ENCODE measurements at places on chromosomes 3 and 15.
A peak's percentile ranks its signal among the peaks of the same experiment; 100 is the strongest.

- no peak for DNase-seq
These were observed 357.9 kb downstream of the KCNH8 start for GRCh38 chr3:19506171-19506570.

- no peak for DNase-seq
These were observed 208.7 kb upstream of the LRIG1 start for GRCh38 chr3:66709532-66709931.

DNA sequence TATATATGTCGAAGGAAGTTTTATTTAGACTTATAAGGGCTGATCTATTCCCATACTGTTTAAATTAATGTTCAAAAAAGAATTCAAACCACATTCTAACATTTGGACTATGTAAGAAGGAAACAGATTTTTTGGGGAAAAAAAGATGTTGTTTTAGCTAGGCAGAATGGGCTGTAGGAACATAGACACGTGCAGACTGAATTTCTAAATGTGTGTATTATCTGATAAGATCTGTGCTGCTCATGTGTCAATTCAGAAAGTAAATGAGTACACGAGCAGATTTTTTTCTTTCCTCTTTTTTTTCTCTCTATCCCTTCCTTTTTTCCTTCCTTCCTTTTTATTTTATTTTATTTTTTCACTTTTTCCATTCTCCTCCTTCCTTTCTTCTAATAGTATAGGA lies 259.5 kb upstream of the KCNH8 start:
- DNase-seq, result no peak

GRCh38 chr15:60020736-60021135 lies 16.6 kb downstream of the FOXB1 start:
- DNase-seq, result no peak

- DNase-seq, result no peak
These were observed 30.3 kb upstream of the C15orf39 start for GRCh38 chr15:75171408-75171807.

- DNase-seq, result no peak
These were observed 49.0 kb downstream of the LARS2 start for GRCh38 chr3:45437383-45437782.

DNA sequence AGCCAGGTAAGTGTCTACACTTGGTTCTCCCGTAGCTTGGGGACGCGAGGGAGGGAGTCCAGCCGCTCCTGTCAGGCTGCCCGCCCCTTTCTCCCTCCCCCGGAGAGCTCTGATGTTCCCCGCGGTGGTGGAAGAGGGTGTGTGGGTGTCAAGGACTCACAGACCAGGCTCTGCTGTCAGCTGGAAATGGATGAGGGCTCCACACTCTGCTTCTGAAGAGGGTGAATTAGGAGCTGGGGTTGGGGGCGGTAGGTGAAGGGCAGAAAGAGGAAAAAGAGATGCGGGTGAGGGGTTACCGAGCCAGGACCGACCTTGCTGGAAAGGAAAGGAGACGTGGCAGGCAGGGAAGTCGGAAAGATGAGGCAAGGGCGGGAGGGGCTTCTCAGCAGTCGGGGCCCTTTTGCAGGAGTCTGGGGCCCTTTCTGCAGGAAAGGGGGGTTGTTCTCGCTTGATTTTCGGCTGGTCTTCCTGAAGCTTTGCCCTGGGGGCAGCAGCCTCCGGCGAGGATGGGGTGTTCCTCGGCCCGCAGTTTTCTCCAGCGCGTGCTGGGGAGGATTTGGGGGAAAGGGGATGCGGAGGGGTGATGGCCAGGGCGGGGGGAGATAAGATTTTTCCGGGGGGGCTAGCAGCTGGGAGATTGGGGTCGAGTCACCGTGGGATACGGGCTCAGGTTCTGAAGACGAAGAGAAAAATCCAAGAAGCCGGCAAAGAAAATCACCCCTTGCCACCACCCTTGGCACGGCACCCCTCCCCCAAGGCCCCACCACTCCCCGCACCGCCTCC lies 602 bp upstream of the BAHD1 start:
- peak; percentile 32 for DNase-seq

GRCh38 chr15:62209821-62210220 lies 44.7 kb upstream of the C2CD4B start:
- DNase-seq, result no peak

DNA sequence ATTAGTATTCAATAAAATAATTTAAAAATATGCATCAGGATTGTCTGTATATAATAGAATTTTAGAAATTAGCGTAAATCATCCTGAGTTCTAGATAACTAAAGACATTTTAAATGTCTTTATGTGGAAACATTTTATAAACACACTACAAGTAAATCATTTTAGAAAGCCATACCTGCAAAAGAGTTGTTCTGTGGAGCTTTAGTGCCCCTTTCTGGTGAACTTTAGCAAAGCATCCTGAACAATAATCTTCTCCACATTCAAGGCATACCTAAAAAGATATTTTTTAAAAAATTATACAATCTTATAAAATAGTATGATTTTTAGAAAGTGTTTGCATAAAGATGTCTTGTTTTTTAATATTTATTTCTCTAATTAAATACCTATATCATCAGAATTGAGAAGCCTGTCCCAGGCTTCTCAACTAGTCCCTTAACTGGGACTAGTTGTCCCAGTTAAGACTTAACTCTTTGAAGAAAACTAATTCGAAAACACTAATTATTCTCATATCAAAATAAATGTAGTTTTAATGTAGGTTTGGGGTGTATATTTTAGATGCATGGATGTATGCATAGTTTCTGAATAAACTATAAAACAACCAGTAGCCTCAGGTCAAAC lies 29.7 kb downstream of the ZBBX start:
- DNase-seq, result peak; percentile 0

- no peak for DNase-seq
These were observed 124.4 kb downstream of the PDZRN3 start for GRCh38 chr3:73500321-73500720.

DNA sequence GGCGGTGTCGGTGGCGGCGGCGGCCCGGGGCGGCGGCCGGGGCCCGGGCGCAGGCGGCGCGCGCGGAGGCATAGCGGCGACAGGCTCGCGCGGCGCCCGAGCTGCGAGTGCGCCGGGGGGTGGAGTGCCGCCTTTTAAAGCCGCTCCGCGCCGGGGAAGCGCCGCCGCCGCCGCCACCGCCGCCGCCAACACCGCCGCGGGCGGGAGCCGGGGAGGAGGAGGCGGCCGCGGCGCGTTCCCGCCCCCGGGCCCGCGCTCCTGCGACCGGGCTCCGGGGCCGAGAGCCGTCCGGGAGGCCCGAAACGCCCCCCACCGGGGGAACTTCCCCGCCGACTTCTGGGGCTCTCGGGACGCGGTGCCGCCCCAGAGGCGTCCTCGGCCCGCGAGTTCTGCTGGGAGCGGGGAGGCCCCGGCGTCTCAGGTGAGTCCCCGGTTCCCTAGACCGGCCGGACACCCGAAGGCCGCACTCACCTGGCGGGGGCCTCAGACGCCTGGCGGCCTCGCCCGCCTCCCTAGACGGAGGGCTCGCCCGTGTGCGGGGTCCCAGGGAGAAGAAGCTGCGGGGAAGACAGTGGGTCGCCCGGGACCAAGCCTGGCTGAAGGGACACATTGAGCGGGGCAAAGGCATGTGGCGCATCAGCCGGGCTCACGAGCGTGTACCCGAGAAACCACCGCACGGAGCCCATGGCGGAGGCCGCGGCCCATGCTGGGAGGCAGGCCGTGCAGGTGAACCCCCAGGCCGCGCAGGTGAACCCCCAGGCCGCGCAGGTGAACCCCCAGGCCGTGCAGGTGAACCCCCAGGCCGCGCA lies at the start of gene PCSK6:
Gene PCSK6 (minus strand): TSS at position 109 of the 809 bp plus-strand sequence. CDS start 37 bp downstream, at position 72.
- no peak for DNase-seq

- no peak for DNase-seq
These were observed 48.8 kb downstream of the PDE8A start for GRCh38 chr15:85030301-85030929.

DNA sequence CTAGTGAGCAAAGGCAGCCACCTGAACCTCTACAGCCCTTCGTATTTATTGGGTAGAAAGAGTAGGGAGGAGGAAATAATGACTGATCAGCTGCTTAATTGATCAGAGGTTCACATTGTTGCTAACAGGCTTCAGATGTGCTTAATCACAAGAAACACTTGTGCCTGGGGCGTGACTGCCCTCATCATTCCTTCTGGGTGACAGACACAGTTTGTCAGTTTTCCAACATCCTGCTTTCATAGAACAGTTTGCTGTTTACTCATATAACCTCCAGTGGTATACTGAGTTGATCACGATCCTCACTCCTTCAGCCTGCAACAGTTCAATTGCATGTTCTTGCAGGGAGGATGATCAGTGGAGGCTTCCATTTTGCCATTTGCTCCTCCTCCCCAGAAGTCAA lies 13.6 kb upstream of the CASR start:
- DNase-seq, result no peak

DNA sequence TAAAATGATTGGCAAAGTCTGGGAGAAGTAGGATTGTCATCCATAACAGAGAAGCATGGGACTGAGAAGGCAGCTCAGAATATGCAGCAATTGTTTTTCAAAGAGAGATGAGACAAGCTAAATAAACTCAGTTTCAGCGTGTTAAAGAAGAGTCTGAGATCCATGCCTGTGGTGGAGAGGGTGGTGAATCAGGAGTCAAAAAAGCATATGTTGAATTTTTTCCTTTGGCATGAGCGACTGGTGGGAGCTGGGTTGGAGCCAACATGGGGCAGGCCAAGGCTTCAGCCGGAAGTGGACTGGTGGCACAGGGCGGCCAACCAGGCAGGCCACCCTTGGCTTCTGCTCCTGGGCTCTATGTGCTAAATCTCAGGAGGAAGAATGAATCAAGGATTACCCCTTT lies 102.0 kb downstream of the SST start:
- no peak for DNase-seq

- no peak for DNase-seq
These were observed 18.1 kb downstream of the GHRL start for GRCh38 chr3:10274601-10275000.

GRCh38 chr15:68677996-68678395 lies 99.2 kb downstream of the CORO2B start:
- no peak for DNase-seq

GRCh38 chr3:140942221-140943104 lies 827 bp downstream of the SLC25A36 start:
- DNase-seq, result peak; percentile 36

- no peak for DNase-seq
These were observed 179.4 kb downstream of the OPA1 start for GRCh38 chr3:193772422-193772763.

GRCh38 chr3:171088964-171089754 lies 62.6 kb upstream of the SLC2A2 start:
- DNase-seq, result no peak

DNA sequence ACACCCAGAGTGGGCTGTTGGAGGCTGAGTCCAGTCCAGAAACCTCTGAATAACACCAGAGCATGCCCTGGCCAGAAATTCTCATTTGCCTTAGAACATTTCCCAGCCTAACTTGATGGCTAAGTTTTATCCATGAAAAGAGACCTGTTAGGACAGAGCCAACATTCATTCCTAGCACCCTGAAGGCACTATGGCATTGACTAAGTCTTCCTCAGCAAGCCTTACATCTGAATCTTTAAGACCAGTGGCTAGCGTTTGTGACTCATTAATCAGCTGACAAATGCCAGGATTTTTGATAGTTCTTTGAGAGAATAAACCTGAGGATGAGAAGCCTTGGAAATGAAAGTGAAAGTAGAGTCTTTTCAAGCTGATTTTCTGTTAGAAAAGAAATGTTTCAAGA lies 1087.1 kb upstream of the ALCAM start:
- no peak for DNase-seq

- no peak for DNase-seq
These were observed 156.8 kb upstream of the PDZRN3 start for GRCh38 chr3:73781541-73781940.

- peak; percentile 16 for DNase-seq
These were observed 136.4 kb upstream of the GOLGA6L4 start for GRCh38 chr15:84099181-84099580.

- DNase-seq, result peak; percentile 78
These were observed 4.8 kb upstream of the CSK start for GRCh38 chr15:74776821-74777768.

GRCh38 chr3:116981089-116981488 lies 271.5 kb downstream of the TUSC7 start:
- no peak for DNase-seq

GRCh38 chr15:46120713-46121112 lies 485.9 kb downstream of the SQOR start:
- DNase-seq, result no peak

DNA sequence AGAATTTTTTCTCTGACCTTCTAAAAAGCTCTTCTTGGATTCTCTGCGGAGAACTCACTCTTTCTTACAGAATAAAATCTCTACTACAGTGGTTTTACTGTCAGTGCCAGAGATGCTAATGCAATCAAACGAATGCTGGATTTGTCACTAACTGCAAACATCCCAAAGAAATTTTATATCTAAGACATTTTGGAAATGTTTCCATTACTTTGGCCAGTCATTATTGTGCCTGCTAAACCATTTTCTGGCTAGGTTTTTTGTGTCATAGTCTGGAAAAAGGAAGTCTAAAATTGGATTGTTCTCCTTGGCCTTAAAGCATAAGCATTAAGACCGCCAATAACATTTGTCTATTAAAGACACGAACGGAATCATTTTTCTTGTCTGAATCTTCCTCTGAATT lies 54.0 kb downstream of the PLOD2 start:
- DNase-seq, result no peak

- DNase-seq, result peak; percentile 32
These were observed 19.9 kb downstream of the IQGAP1 start for GRCh38 chr15:90407871-90408317.

GRCh38 chr3:122356402-122356801 lies 26.6 kb downstream of the MIX23 start:
- DNase-seq, result peak; percentile 6

Data from CD4-positive, alpha-beta T cell treated with Interleukin-1 beta for 1 hour (primary cell).